ENCODE measurements at places on chromosomes 16 and 17.

GRCh38 chr16:48408688-48409087, 23.5 kb upstream of the SIAH1 start:
- DNase-seq = no peak

- DNase-seq = no peak
Observed at GRCh38 chr16:17633181-17633951, 162.6 kb upstream of the XYLT1 start.

GRCh38 chr16:80637621-80638020, 96.8 kb downstream of the DYNLRB2 start:
- no peak for DNase-seq

DNA sequence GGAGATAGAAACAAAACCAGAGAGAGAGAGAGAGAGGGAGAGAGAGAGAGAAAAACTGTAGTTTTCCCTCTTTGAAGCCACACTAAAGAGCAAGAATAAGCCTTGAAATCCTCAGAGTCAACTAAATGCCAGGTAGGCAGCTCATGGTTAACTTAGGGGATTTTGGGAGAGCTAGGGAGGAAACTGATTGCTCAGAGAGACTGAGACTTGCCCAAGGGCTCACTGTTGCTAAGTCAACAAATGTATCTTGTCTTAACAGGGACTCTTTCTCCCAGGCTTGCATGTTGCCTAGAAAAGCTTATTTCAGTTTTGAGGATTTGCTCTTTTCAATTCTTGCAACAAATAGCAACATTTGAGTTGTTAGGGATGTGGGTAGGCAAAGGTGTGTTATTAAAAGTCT, 4.5 kb upstream of the SLC5A11 start:
- DNase-seq = no peak

GRCh38 chr17:4127555-4127954, 15.3 kb downstream of the ZZEF1 start:
- DNase-seq = no peak

- no peak for DNase-seq
Observed at GRCh38 chr16:583470-583814, 6.4 kb upstream of the RAB40C start.

- DNase-seq = peak; percentile 27
Observed at GRCh38 chr16:17469741-17470181, 999 bp downstream of the XYLT1 start.

DNA sequence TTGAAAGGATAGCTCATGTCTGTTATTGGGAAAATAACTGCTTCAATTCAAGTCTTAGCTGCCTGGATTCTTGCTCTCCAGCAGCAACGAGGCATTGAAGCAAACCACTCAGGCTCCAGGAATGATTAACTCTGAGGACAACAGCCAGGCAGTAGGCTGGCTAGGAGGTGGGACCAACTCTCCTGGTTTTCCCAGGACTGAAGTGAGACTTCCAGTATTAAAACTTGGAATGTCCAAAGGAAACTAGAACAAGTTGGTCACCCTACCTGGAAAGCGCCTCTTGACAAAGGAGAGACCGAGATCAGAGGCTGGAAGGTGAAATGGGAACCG, 100.7 kb downstream of the SALL1 start:
- DNase-seq = no peak

- no peak for DNase-seq
Observed at GRCh38 chr17:58304750-58305486, 23.7 kb downstream of the TSPOAP1 start.

- DNase-seq = no peak
Observed at GRCh38 chr16:17252064-17252463, 218.7 kb downstream of the XYLT1 start.

DNA sequence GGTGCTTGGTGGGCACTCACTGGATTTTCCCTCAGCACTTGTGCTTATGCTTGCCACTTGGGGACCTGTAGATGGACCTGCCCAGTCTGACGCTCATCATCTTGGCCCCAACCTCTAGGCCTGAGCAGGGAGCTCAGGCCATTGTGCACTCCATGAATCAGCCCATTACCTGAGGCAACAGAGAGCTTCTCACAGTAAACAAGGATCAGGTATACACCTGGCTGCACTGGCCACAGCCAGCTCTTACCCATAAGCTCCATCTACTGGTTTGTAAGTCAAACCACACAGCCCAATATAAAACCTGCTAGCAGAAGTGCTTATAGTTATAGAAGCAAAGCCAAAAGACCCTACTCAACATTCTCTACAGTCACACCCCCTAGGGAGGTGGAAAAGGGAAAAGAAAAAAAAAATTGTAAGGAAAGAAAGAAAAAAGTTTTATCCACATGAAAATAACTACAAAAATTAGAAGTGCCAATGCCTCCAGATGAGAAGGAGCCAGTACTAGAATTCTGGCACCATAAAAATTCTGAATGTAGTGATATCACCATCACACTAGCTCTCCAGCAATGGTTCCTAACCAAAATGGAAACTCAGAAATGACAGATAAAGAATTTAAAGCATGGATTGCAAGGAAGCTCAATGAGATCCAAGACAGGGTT, 87.8 kb upstream of the CDH5 start:
- DNase-seq = no peak

DNA sequence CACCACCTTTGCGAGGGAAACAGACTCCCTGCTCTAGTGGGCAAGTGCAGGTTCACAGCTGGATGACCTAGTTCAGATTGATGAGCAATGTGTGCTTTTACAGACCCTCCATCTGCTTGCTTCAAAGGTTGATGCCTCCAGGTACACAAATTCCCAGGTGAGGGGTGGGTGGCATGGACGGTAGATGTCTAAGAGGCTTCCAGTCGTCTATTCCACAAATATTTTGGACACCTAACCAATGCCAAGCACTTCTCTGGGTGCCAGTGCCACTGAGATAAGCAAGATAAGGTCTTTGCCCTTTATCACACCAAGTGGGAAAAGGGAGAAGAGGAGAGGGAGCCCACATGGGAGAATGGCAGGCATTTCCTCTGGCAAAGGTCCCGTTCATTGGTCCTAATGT, 316.6 kb upstream of the CDH5 start:
- DNase-seq = no peak

DNA sequence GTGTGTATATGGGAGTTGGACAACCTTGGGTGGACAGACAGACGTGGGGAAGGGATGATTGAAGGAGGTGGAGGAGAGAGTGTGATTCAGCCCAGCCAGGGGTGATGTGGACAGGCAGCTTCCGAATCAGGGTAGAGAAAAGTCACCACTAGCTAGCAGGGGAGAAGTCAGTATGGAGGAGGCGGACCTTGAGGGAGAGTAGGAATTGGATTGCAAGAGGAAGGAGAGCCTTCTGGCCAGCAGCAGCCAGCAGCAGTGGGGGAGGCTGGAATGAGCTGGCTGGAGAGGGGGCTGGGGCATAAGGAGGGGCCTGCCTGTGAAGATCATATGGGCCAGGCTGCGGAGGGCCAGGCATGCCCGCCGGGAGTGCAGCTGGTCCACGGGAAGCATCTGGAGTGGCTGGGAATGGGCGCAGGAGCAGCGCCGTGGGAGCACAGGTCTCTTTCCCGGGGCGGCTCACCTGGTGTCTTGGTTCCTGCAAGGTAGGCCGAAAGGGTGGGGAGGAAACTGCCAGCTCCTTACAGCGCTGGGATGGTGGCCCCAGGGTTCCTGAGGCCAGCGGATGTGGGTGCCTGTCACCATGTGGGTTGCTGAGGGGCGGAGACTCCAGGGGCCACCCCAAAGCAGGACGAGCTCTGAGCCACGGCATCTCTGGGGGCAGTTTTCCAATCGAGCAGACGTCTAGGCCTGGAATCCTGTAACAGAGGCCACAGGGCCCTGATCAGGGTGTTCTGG, 235.3 kb downstream of the SEC14L1 start:
- peak; percentile 52 for DNase-seq

- no peak for DNase-seq
Observed at GRCh38 chr16:90035902-90036301, 16.6 kb upstream of the DBNDD1 start.

GRCh38 chr17:49997301-49997650, 2.3 kb upstream of the DLX3 start:
- no peak for DNase-seq

DNA sequence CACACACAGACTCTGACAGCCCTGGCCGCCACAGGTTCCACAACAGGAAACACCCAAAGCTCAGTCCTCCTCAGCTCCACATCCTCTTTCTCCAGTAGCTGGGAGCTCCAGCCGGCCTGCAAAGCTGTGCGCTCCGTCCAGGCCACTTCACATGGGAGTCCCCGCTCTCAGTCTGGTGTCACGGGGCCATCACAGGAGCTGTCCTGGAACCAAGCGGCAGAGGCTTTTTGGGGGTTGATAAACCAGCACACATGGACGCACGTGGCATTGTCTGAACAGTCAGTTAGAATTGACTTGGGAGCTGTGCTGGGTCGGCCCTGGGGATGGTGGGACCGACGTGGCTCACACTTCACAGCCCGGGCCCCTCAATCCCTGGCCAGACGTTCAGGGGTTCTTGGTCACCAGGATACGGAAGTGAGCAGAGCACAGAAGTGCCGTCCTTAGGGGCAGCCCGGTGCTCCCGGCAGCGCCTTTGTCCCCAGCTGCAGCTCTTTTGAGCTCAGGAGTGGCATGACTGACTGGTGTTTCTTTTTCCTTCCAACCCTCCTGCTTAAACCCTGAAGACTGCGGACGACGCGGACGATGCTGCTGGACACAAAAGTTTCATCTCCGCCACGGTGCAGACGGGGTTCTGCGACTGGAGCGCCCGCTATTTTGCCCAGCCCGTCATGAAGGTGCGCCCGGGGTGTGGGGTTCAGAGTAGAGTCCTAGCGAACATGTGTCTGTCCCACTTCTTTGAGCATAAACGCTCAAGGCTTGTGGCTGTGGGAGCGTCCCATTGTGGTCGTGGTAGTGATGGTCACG, 66.6 kb upstream of the CHMP6 start:
- DNase-seq = no peak

GRCh38 chr16:83969771-83970429, 1.9 kb downstream of the NECAB2 start:
- DNase-seq = no peak

- no peak for DNase-seq
Observed at GRCh38 chr16:55138298-55138697, 185.7 kb upstream of the IRX6 start.

DNA sequence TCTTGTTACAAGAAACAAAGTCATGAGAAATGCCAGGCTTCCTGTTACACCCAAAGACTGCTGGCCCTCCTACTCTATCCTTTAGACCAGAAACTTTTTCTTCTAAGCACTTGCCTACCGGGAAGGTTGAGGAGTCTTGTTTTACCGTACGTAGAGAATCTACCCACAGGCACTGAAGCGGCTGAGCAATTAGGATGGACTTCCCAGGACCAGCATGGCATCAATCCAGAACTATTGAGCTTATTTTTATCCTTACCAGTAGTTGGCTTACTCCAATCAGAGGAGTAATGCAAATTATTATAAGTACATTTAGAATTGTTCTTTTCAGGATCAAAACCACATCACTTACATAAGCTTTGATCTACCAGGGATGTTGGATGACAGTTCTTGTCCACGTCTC, 25.6 kb downstream of the CEP95 start:
- no peak for DNase-seq

DNA sequence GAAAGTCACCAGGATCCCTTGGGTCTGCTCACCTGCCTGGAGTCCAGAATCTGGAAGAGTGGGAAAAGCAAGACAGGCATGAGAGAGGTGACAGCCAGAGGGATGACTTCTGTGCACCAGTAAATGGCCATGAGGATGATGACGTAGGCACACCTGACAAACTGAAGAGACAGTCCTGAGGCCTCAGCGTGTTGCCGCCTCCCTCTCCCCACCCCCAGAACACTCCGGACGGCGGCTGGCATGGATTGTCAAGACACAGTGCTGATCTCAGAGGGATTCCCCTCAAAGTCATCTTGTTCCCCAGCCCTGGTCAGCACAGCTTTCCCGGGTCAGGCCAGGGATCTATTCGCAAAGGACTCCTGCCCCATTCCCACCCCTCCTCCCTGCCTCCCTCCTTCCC, 6.2 kb downstream of the SLC13A5 start:
- no peak for DNase-seq

DNA sequence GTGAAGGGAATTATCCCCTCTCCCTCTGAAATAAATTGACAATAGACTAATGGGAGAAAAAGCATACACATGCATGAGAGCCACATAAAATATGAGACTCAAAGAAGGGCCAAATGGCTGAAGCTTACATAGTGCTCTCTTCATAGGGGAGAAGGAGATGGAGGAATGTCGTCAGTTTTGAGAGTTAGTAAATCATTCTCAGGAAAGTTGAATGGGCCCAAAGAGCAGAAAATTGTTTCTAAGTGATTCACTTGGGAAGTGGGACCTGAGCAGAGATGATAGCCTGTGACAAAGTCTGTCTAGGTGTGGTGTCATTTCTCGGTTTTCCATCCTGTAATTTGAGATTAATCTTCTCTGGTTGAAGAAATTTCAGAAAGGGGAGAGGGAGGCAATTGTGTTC, 35.0 kb downstream of the BCAS3 start:
- no peak for DNase-seq

- DNase-seq = no peak
Observed at GRCh38 chr17:81927152-81927652, 333 bp downstream of the MAFG start.

DNA sequence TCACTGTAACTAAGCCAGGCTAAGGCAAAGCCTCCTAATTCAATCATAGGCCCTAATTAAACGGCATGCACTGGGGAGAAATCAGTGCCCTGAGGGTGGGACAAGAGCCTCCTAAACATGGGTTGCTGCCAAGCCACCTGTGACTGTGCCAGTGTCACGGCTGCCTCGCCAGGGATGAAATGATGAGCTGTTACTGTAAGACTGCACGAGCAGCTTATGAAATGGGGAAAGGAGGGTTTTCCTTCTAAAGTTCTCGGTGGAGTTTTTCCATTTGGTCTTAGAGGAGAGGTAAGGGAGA, 12.7 kb downstream of the TMEM11 start:
- DNase-seq = no peak

DNA sequence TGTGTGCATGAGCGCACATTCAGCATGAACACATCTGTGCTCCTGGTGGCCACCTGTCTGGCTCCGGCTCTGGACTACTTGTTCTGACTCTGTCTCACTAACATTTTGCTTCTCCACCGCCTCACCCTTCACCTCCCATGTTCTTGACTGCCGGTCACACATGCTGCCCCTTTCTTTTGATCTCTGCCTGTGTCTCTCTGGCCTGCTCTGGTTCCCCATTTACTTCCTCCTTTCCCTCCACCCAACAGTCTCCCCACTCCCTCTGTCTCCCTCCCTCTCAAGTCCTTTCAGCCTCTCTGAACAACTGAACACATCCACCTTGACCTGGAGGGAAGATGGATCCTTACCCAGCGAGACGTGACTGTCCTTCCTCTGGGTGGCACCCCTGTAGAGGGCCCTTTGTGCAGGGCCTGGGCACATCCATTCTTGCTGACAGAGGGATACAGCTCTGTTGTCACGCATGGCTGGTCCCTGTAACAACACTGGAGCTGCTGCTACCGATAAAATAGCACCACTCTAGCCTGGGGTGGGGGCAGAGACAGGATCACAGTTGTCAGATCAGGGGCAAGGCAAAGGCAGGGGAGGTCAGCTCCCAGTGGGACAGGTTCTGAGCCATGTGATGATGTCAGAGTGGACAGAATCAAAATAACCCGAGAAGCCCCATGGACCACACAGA, 11.0 kb downstream of the ZSCAN32 start:
- DNase-seq = no peak

- DNase-seq = peak; percentile 69
Observed at GRCh38 chr16:30551781-30552180, 6.4 kb downstream of the ZNF764 start.

GRCh38 chr17:57672971-57673370, 72.1 kb downstream of the CCDC182 start:
- no peak for DNase-seq

- DNase-seq = no peak
Observed at GRCh38 chr16:30474074-30474452, 1.5 kb downstream of the ITGAL start.

Data from CD4-positive, alpha-beta T cell treated with Interleukin-15 for 1 hour (primary cell).